Fibroblast of the conjunctiva (primary cell): ENCODE measurements at places on chromosomes 12 and 14.
A peak's percentile ranks its signal among the peaks of the same experiment; 100 is the strongest.

- no peak for DNase-seq
Observed at GRCh38 chr12:32208355-32208754, 101.7 kb downstream of the BICD1 start.

GRCh38 chr14:89098254-89098653 lies 273.8 kb downstream of the TTC8 start:
- no peak for DNase-seq

GRCh38 chr12:27651201-27651600 lies 45.0 kb upstream of the REP15 start:
- no peak for DNase-seq

DNA sequence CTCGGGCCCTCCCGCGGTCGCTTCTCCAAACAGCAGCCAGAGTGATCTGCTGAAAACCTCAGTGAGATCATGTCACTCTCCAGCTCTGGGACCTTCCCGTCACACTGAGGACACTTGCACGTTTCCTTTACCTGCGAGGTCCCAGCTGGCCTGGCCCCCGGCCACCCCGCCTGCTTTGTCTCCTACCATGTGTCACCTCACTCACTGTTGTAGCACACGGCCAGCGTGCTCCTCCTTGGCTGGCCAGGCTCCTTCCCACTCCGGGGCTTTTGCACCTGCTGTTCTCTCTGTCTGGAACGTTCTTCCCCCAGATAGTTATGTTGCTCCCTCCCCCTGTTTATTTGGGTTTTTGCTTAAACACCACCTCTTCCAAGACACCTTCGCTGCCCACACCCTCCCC lies 199.0 kb downstream of the TSPAN9 start:
- no peak for DNase-seq

GRCh38 chr14:36405589-36406274 lies 85.3 kb upstream of the MBIP start:
- no peak for DNase-seq

GRCh38 chr14:92789457-92790089 lies 4.5 kb upstream of the GOLGA5 start:
- DNase-seq, result no peak

DNA sequence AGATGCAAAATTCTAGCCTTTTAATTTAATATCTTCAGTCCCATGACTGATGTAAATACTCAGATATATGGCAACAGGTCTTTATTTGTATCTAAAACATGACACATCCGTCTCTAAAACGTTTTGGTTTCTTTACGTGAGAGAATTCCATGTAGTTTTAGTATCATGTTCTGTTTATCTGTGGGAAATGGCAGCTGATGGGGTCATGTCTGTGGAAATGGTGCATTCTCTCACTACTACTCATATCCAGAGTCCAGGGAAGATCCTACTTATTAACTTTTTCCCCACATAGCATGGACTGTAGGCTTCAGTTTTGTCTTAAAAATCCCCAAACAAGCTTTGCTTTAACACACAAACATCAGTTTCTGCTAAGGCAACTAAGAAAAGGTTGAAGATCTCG lies 53.8 kb downstream of the SPTLC2 start:
- DNase-seq, result no peak

DNA sequence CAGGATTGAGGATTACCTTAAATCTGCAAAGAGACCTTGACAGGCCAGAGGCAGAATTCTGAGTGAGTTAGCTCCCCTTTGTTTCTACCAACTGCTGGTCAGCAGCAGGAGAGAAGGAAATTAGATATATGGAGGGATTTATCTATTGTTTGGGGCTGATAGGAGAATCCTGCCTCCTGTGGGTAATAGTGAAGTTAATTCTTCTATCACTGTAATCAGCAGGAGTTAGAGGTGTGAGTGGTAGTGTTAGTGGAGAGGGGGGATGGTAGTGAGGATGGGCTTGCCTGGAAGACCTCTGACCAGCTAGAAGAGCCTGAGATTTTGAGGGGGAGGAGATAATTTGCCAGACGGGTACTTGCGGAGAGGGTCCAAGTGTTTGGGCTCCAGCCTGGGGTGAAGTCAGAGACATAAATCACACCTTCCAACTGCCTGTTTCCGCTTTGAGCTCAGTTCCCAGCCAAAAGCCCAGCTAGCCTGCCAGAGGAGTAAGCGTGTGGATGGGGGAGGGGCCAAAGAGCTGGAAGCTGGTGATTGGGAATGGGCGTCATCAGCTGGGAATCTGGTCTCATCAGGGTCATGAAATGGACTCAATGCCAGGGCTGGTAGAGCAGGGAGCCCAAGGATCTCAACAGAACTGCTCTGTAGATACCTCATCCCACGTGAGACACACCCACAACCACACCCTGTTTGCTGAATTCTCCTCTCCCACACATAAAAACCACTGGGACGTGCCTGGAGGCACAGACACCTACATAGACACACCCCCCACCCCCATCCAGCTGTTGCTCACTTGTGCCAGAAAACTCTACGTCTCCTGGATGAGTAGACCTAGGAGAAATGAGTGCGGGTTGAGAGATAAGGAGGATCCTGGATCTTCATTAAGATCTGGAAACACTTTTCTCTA lies 13.1 kb upstream of the ITGA5 start:
- DNase-seq, result no peak

DNA sequence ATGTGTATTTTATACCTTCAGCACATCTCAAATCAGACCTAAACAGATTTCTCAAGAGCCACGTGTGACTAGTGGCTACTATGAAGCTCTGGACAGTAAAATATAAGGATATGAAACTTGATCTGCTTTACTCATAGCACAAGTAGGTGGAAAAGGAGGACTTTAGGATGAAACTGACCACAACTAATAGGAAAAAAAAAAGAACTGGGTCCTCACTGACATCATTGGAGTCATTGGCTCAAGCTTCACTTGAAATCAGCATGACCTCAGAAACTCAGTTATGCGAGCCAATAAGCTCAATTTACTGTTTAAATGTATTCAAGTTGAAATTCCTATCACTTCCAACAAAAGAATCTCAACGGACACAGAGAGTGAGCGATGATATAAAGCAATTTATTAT lies 34.1 kb upstream of the CIT start:
- DNase-seq, result peak; percentile 13

GRCh38 chr12:30047516-30048254 lies 263.9 kb upstream of the TMTC1 start:
- DNase-seq, result peak; percentile 5

DNA sequence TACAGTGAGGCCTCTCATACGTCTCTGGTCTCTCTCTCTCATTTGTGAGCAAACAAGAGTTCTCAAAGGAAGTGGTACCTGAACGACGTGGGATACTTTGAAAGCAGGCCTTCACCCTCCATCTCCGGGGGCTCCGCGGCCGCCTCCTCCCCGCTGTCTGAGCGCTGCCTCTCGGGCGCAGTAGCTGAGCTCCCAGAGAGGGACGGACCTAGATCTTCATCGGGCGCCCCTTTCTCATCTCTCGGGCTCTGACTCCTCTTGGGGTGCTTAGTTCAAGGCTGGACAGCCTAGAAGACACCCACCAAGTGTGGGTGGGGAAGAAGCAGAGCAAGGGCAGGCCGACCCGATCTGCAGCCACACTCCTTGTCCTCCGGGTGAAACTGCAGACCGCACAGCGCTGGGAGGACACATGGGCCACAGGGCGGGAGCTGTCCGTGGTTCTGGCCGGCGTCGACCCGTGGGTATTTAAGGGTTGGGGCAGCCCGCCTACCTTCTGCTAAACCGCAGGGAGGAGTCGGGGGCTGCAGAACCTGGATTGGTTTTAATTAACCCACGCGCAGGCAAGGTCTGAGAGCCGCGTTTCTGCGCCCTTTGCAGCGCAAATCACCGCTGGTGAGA lies 92.7 kb downstream of the PAH start:
- no peak for DNase-seq

DNA sequence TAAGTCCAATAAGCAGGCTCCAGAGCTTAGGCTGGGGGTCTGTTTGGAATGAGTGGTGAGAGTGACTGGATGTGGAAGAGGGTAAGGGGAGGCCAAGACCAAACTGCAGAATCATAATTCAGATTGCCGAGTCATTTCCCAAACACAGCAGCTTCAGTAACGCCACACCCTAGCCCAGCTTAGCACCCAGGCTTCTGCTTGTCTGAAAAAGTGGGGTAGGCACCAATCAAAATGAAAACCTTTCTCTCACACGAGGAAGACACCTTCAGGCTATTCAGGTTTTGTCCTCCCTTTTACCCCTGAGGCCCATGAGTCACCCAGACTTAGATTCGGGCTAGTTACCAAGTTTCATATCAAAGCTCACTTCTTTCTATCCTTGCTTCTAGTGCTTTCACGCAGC lies 306.1 kb downstream of the DAD1 start:
- no peak for DNase-seq

- no peak for DNase-seq
Observed at GRCh38 chr12:120196363-120196762, 1.8 kb upstream of the GCN1 start.

DNA sequence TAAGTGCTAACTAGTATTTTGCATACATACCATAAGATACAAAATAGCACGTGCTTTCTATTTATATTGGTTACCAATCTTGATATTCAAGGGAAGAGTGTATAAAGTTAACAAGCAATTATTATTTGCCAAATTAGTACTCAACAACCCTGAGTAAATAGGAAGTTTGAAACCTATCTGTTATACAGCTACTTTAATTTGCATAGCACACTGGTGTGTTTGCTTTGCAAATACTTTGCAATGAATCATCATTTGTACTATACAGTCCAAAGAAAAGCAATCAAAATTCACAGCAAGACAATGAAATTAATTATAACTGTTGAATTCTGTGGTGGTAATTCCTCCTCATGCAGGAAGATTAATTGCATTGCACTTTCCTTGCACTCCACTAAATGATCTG lies 469.1 kb downstream of the PRKD1 start:
- DNase-seq, result no peak

DNA sequence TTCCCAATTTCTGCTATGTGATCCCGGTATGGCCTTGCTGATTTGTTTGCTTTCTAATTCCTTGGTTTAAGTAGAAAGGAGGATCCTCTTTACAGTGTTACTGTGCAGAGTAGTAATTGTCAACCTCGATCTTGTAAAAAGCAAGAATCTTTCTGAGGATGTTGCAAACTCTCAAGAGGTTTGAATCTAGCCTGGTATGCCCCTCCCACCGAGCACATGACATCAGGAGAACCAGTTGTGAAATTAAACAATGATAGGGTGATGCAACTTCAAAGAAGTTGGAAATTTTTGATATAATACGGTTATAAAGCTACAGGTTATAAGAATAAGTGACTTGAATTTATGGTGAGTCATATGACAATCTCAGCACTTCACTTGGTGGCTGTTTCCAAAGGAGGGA lies 35.0 kb upstream of the FUT8 start:
- DNase-seq, result peak; percentile 56

- no peak for DNase-seq
Observed at GRCh38 chr12:19115285-19115684, 14.2 kb upstream of the PLEKHA5 start.

GRCh38 chr12:116172224-116172849 lies 105.2 kb downstream of the MED13L start:
- DNase-seq, result no peak

DNA sequence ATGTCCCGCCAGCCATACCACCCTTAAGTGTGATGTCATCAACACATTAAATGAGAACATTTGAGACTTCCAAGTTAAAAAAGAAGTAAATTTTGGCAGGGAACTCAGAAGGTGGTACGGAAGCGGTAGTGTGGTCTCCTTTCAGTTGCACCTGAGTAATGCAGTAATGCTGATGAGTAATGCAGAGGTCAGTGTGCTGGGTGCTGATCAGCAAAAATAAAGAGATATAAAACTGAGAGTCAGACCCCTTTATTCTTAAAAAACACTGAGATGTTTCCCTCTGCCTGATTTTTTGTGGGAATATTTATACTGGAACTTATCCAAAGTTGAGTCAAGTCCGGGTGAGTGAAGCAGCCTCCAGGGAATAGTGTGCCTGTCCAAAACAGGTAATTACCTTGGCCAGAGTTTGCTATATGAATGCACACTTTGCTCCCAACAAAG lies 370.6 kb upstream of the PRICKLE1 start:
- no peak for DNase-seq
